Endothelial cell of umbilical vein (primary cell): ENCODE measurements at places on chromosomes 7 and 10.

GRCh38 chr7:37482505-37482904, 33.8 kb upstream of the ELMO1 start:
- no peak for DNase-seq

DNA sequence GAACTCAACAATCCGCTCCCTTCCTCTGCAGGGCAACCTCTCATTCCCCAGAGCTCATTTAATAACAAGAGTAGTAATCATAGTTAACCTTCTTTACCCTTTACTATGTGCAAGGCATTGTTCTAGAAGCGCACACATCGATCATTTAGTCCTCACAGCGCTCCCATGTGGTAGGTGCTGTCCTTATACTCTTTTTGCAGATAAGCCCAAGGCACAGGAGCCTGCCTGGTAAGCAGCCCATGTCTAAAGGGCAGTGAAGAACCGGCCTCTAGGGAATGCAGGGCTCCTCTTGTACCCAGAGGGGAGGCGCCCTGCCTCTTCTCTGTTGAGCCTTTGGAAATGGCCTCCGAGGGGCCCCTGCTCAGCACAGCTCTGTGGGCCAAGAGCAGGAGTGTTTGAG, 14.3 kb downstream of the CHST3 start:
- peak; percentile 94 for DNase-seq

GRCh38 chr10:128873411-128874054, 593.5 kb upstream of the MGMT start:
- no peak for DNase-seq

GRCh38 chr10:114181971-114182370, 2.8 kb downstream of the TDRD1 start:
- peak; percentile 13 for DNase-seq

DNA sequence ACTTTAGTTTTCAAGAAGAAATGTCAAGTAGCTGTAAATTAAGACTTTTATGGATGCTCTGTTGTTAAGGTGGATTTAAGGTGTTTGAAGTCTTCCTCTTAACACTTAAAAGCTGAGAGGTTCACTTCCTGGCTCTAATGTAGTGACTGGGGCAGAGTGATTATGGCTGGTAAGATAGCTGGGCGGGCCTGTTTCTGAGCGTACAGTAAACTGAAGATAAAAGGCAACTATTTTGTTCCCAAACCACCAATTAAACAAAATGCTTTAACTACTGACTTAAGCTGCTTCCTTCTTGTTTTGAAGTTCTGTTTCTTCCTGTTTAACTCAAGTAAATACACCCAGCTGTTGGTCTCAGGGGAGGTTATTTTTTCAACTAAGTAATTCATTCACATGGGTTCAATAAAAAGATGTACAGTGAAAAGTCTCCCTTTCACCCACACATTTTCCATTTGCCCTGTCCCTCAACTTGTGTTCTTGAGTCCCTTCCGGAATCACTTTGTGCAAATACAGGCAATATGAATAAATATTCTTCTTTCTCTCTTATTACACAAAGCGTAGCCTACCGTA, 19.3 kb downstream of the VWA2 start:
- no peak for DNase-seq

DNA sequence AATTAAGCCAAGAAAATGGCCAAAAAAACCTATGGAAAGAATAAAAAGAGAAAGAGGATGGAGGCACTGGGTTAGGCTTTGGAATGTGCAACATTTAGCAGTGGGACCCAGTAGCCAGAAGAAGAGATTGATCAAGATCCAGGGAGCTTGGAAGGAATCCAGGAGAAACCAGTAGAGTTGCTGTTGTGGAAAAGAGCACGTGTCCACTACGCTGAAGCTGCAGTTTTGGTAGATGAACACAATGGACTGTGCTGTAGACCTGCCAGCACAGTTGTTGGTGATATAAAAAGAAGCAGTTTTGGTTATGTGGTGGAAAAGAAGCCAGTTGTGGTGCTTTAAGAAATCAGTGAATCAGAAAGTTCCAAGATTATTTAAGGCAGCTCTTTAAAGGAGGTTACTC, 802.2 kb upstream of the POM121L12 start:
- no peak for DNase-seq

- DNase-seq, result no peak
These were observed 49.3 kb upstream of the DAGLB start for GRCh38 chr7:6496842-6497636.

- no peak for DNase-seq
These were observed 21.1 kb upstream of the VDAC2 start for GRCh38 chr10:75189266-75190096.

- no peak for DNase-seq
These were observed 107.8 kb downstream of the RAB18 start for GRCh38 chr10:27611744-27612550.

DNA sequence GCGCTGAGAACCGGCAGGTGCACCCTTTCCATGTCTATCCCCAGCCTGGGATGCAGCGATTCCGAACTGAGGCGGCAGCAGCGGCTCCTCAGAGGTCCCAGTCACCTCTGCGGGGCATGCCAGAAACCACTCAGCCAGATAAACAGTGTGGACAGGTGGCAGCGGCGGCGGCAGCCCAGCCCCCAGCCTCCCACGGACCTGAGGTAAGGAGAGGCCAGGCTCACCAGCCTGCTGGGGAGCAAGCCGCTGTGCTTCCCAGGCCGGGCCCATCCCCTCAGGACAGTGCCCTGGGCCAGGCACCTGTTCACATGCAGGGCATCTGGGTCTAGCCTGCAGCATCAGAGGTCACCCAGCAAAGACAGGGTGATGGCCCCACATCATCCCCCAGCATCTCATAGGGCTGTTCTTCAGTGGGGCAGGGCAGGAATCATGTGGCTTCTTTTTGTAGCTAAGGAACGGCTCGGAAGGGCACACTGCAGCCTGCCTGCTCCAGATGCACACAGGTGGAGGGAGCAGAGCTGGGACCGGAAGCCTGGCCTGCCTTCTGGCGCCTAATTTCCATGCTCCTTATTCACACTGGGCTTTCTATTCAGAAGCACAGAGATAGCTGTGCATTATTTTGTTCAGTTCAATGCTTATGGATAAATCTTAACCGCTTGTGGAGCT, 18.9 kb downstream of the BAG3 start:
- no peak for DNase-seq

DNA sequence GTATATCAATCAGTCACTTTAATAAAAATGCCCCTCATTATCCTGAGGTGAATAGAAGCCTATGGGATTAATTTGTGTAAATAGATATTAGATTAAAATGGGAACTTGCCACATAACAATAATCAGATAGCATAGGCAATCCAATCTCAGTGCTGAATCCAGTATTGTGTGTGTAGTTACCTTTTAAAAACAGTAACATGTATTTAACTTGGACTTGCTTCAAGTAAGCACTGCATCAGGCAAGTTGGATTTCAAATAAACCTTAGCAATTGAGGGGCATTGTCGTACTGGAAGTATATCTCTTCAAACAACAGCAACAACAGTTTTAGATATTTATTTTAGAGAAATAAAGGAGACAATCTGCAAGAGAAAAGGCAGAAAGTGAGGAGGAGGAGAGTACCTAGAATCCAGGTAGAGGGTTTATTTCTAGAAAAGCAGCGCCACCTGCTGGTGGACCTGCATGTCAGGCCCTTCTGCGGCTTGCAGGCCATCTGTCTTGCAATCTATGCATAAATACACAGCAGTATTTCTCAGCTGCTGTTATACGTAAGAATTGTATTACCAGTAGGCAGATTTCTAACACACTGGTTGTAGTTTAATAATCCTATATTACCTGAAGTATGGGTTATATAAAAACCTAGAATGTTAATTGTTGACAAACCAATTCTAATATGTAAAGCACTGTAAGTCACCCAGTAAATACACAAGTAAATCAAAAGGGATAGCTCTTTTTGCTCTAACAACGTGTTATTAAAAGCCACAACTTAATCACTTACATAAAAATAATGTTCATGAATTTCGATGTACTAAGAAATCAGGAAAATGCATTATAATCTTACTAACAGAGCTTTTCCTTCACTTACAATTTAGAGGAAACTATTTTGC, 652.8 kb downstream of the KCNMA1 start:
- DNase-seq, result peak; percentile 68
